ENCODE measurements at places on chromosomes 3 and 15.

- DNase-seq: no peak
Observed at GRCh38 chr3:27729748-27730611, 7.9 kb upstream of the EOMES start.

DNA sequence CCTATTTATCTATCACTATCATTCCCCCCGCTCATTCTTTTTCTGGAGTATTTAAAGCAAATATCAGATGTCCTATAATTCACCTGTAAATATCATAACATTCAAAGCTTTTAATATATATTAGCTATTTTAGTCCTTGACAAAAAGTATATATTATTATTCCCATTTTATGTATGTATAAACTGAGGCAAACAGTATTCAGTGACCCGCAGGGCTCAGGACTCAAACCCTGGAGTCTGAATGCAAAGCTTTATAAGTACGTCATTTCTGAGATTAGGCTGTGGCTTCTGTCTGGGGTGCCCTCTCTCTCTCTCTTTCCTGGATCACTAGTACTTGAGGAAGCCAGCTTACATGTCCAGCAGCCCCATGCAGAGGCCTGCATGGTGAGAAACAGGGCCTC, 20.4 kb upstream of the PDCD6IP start:
- no peak for DNase-seq

DNA sequence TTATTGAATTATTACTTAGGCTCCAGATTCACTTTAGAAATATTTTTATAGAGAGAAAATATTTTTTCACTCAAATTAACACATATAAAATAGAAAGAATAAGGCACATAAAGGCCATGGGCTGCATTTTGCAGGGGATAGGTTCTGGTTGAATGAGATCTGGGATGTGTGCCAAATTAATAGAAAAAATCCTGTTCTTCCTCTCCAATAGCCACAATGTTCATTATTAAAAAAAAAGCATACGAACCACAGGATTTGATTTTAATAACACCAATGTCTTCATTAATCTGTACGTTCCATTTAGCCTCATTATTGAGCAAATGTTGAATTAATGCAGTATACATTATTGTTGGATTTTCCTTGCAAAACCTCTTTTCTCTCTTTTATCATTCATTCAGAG, 622.8 kb upstream of the AGTR1 start:
- DNase-seq: no peak

- DNase-seq: no peak
Observed at GRCh38 chr3:125152951-125153350, 59.6 kb downstream of the SLC12A8 start.

DNA sequence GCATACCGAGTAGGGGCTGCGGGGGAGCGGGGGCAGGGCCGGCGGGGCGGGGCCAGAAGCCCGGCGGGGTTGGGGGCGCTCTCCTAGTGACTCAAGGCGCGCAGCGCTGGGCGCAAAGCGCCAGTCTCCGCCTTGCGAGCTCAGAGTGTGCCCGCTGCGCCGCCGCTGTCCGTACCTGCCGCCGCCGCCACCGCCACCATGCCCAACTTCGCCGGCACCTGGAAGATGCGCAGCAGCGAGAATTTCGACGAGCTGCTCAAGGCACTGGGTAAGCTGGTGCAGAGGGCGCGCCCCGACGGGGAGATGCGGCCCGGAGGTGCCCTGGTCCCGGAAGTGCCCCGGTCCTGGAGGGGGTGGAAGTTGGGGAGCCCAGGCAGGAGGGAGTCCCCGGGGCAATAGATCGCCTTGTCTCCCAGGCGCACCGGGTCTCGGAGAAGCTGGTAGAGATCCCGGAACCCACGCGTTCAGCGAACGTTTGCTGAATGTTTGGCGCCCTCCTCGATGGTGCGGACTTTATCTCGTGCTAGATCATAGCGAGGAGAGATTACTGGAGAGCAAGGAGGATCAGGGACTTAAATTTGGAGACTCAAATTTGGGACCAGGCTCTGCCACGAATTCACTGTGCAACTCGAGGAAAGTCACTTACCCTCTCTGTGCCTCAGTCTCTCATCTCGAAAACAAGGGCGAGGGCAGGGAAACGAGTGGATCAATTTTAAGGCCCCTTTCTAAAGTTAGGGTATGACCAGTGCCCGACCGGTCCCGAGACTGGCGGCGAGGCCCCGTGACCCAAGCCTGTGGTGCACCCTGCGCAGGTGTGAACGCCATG, at the start of gene CRABP1:
CRABP1 (plus strand) TSS at position 123 of the 826 bp plus-strand sequence; CDS start at position 199, 76 bp downstream.
- no peak for DNase-seq
